Naive thymus-derived CD4-positive, alpha-beta T cell (primary cell): ENCODE measurements at places on chromosomes 11 and 22.

- DNase-seq = peak; percentile 78
These were observed 6.7 kb upstream of the MCAM start for GRCh38 chr11:119323532-119324033.

DNA sequence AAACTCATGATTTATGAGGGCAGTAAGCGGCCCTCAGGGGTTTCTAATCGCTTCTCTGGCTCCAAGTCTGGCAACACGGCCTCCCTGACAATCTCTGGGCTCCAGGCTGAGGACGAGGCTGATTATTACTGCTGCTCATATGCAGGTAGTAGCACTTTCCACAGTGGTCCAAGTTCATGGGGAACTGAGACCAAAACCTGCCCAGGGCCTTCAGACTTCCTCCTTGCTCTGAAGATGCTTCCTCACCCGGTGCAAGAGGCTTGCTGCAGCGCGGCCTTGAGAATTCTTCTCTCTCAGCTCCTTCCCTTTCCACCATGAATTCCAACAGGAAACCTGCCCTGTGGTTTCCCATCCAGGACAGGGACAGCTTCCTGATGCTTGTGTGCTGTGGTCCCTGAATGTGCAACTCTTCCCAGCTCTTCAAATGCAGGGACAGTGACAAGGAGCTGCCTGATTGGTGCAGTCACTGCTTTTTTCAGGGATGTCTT lies 53.9 kb downstream of the GGTLC2 start:
- DNase-seq = no peak

GRCh38 chr11:123073343-123074057 lies 11.6 kb upstream of the HSPA8 start:
- DNase-seq = no peak

- DNase-seq = no peak
These were observed 73.3 kb downstream of the SERGEF start for GRCh38 chr11:17939542-17939941.

DNA sequence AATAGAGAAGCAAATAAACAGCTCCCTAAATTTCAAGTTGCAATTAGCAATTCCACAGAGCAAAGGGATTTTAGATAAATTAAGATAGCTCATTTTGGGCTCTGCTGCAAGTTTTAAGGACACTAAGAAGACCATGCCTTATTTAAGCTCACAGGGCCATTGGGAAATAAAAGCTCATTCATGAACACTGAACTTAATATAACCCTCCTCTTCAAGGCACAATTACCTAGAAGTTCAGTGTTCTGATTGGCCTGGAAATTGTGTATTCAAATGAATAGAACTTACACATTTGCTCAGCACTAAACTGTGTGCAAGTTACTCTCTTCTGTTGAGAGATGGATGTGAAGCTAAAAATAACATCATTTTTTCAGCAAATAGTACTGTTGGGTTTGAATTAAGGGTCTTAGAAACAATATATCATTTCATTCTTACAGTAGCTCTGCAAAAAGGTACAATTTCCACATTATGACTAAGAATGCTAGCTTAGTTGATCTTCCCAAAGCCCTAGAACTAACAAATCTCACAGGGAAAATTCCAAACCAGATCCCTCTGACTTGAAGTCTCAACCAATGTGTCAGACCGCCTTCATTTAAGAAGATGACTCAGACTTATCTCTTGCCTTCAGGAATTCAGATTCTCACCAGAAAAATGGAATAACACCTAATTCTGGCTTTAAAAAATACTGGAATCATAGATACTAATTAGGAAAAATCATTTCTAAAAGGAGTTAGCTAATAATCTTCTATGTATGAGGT lies 87.4 kb upstream of the LRRC55 start:
- DNase-seq = no peak

DNA sequence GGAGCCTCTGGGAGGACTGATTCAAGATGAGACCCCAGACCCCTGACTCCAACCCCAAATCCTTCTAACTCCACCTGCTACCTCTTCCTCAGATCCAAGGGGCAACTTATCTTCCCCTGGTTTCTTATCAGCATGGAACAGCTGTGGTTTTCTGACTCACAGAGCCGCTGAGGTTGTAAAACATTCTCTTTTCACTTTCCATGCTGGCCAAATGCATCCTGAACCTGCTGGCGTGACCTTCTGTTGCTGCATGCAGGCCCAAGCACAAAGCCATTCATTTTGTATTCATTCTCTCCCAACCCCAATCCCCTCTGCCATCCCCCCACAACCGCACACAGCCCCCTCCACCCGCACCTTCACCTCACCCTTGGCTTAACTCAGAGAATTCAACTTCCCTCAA lies 70.3 kb downstream of the SEZ6L start:
- DNase-seq = no peak

- peak; percentile 11 for DNase-seq
These were observed at the start of gene TMEM132A for GRCh38 chr11:60924110-60924905. Gene TMEM132A, plus strand, starts transcription at chr11:60924460. Its CDS starts 174 bp downstream, at chr11:60924634.

DNA sequence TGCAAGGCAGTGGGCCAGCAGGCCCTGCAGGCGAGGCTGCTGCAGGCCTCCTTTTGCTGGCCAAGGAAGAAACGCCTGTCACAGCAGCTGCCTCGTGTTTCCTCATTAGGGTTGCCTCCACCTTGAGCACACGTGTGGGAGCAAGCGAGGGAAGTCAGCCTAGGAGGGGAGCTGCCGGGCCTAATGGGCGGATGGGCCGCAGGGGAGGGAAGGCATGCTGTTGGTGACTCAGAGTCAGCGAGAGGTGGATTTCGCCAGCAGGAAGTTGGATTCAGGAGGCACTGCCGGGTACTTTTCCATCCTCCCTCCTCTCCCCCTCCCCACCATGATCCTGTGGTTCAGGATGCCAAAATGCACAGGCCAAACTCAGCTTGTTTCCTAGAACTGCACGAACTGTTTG lies 498.7 kb downstream of the METTL15 start:
- no peak for DNase-seq

GRCh38 chr11:122883646-122883979 lies 1.1 kb downstream of the JHY start:
- no peak for DNase-seq

- DNase-seq = peak; percentile 73
These were observed 35.1 kb downstream of the MMP7 start for GRCh38 chr11:102495161-102496042.

DNA sequence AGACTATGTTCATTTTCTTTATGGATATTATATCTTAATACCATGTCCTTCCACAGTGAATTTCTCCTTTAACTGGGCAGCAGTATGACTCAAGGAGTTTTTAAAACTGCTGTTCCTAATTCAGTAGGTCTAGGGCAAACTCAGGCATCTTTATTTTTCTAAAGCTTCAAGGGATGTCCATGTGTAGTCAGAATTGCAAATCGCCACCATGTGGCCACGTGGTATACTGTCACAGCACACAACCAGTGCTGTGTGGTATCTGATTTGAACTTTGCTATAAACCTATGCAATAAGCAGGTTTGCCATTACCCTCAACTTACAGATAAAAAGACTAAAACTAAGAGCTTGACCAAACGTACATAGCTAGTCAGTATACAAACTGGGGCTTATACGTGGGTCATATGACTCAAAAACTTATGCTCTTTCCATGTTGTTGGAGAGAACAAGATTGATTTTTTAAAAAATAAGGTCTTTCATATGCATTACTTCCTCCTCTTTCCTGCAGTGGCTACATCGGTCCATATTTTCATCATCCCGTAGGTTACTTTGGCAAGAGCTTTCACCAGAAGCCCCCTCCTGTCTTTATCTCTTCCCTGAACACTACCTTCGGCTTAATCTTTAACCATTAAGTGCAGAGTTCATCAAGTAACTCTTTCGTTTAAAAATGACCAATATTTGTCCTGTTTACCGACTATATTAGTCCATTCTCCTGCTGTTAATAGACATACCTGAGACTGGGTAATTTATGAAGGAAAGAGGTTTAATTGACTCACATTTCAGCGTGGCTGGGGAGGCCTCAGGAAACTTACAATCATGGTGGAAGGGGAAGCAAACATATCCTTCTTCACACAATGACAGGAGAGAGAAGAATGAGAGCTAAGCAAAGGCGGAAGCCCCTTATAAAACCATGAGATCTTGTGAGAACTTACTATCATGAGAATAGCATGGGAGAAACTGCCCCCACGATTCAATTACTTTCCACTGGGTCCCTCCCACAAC lies 8.0 kb upstream of the HTATIP2 start:
- DNase-seq = peak; percentile 21

DNA sequence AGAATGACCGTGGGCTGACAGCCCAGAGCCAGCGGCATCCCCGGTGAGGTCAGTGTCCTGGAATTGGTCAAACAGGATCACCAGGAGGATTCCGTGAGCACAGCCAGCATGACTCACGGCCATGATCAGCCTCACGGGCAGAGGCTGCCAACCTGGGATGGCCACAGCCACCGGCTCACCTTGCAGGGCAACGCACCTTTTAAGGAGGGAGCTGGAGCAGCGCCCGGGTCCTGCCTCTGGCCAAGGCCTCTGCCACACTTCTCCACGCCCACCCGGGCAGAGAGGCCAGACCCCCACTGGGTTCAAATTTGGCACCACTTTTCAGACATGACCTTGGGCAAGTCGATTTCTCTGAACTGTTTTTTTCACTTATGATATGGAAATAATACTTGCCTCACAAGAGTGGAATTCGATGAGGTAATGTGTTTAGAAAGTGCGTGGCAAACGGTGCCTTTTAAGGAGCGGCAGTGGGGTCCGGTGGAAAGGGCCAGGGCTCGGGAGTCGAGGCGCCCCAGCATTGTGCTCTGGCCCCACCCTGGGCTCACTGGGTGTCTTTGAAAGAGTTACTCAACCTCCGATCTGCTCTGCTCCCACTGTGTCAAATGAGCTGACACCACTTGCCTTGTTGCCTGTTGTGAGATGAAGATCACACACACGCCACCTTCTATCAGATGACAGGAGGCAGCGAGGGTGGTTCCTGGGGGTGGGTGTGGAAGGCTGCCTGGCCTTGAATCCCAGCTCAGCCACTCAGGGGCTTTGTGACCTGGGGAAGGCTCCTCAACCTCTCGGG lies 16.0 kb downstream of the TXN2 start:
- no peak for DNase-seq

- no peak for DNase-seq
These were observed 30.6 kb downstream of the TECTA start for GRCh38 chr11:121131656-121132055.

- no peak for DNase-seq
These were observed 75.8 kb downstream of the GAS2 start for GRCh38 chr11:22742157-22742613.

DNA sequence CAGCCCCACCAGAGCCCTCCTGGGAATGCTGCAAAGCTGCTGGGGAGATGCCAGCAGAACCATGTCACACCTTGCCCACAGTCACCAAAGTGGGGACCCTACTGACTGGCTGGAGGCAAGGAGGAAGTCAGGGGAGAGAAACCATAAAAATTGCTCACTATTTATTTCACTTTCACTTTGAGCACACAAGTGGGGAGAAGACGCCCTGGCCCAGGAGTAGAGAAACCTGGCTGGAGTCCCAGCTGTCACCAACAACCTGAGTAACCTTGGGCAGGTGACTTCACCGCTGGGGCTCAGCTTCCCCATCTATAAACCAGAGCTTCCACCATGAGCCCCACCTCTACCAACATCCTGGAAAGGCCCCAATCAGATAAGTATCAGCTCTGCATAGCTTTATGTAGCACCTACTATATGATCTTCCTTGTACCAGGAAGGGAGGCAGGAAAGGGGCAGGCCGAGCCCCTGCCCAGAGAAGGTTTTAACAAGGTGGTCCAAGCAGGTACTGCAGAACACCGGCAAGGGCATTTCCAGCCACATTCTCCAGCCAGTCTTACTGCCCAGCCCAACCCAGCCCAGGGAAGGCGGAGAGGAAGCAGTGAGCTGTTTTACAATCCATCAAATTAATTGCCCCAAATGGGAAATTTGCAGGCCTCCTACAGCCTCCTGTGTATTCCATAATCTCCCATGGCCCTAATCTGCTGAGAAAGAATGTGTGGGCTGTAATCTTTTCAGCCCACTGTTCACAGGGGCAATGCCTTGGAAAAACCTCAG lies 27.6 kb downstream of the PLEKHA7 start:
- DNase-seq = peak; percentile 28

DNA sequence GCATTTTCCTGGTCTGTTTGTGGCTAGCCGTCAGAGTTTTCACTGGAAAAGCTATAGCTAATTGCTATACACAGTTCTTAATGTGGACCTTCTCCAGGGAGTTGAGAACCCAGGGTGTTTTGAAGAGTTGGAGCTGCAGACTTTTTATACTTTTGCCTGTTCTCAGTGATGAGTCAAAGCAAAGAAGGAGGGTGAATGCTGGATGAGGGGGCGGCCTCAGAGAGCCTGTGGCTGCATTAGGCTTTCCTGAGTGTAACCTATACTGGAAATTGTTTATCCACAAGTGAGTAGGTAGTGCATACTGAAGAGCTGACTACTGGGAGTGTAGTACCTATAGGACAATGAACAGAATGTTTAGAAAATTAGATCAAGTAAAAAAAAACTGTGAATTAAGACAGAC lies 79.7 kb upstream of the HORMAD2 start:
- no peak for DNase-seq

- no peak for DNase-seq
These were observed 28.9 kb upstream of the PARVB start for GRCh38 chr22:43995057-43995685.

- no peak for DNase-seq
These were observed 52.7 kb downstream of the FLRT1 start for GRCh38 chr11:64088162-64089026.

- peak; percentile 63 for DNase-seq
These were observed 21.4 kb upstream of the PANX2 start for GRCh38 chr22:50148991-50149721.

GRCh38 chr11:65884716-65885092 lies 3.6 kb downstream of the FIBP start:
- peak; percentile 80 for DNase-seq

GRCh38 chr11:59206635-59207034 lies 6.1 kb downstream of the MPEG1 start:
- DNase-seq = no peak

DNA sequence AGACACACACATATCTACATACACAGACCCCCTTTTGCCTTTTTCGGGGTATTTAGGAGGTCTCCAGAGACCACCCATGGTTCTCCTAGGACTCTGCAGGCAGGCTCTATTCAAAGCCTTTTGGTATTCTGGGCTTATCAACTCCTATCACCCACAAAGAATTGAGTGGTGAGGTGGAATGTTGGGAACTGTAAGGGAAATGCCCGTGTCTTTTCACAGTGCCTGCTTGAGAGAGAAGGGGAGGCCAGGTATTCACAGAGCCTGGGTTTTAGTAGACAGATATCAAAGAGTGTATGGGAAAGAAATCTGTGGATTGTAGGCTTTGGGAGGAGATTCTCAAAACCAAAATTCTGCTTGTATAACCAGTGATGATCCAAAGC lies 44.0 kb upstream of the CSNK2A3 start:
- DNase-seq = no peak

DNA sequence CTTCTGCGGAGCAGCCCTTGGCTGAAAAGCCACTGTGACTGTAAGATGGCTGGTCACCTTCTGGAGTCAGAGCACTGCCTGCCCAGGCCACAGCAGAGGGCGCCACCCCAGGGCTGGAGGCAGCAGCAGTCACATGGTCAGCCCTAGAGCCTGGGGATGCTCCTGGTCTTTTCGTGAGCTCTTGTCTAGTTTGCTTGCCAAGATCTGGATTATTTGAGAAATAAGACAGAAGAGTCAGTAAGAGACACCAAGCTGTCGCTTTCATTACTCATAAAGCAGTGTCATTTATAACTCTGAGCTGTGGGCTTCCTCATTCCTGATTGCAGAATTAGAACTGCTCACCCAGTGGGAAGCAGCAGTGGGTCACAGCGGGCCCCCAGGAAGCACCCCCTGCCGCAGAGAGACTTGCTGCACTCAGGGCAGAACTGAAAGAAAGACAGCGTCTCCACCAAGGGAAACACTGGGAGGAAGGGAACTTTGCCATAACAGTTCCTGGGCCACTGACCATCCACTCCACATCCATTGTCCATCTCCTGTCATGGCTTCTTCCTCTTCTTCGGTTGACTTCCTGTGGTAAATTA lies 56.7 kb downstream of the PPP6R2 start:
- DNase-seq = no peak
